ENCODE measurements at places on chromosomes 4 and X.
A peak's percentile ranks its signal among the peaks of the same experiment; 100 is the strongest.

- no peak for DNase-seq
Measured at GRCh38 chr4:20323991-20324390, 72.3 kb downstream of the SLIT2 start.

DNA sequence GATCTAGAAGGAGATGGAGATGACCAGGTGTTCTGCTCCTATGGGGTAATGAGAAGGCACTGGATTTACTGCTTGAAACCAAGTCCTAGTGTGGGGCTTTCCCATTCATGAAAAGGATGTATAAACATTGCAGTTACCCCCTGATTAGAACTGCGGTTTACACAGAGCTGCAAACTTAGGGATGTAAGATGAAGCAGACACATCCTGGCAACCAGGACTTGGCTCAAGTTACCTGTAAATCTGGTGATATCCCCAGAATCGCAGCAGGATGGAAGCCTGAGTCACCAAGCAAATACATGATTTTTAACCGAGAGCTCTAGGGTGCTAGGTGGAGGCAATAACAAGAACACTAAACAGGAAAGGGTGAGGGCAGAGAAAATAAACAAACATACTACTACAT is 178.6 kb upstream of the MAMLD1 start:
- no peak for DNase-seq

GRCh38 chrX:41322821-41323603 is 10.9 kb upstream of the DDX3X start:
- no peak for DNase-seq

GRCh38 chr4:53120778-53121177 is 245.1 kb downstream of the SCFD2 start:
- no peak for DNase-seq

GRCh38 chr4:152185786-152186550 is 349.9 kb downstream of the FBXW7 start:
- no peak for DNase-seq

DNA sequence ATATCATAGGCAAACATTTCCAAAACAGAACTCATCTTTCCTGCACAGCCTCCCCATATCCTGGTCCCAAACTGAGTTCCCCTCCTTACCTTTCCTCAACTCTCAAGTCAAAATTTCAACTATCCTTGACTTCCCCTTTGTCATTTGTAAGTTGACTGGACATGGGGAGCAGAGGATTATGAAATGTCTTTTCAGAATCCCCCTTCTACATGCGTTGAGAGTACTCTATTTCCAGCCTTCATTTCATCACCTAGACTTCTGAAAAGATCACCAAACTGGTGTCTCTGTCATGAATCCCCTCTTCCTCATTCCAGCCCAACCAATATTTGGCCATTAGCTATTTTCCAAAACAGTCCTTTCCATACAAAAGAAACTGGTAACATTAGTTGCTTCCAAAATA is 95.2 kb downstream of the SYNPO2 start:
- no peak for DNase-seq

GRCh38 chrX:15499976-15500375 is 631 bp upstream of the BMX start:
- DNase-seq, result no peak

DNA sequence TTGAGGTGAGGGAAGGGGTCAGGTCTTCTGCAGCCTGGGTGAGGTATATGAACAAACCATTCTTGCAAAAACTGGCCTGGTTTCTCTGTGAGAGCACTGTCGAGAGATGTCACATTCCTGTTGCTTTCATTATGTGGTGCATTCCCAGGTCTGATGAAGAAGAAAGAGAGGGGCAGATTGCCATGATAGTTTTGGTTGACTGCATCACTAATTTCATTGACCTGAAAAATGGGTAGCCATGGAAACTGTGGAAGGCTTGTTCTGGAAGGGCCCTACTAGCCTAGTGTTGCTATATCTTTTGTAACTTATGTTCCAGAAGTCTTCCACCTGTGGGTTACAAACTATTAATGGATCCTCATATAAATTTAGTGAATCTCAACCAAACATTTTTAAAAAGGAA is 32.9 kb upstream of the CYBB start:
- DNase-seq, result no peak

- no peak for DNase-seq
Measured at GRCh38 chr4:33063241-33063640, 2343.1 kb downstream of the PCDH7 start.

GRCh38 chrX:149825424-149825823 is 43.7 kb downstream of the MAGEA9 start:
- DNase-seq, result peak; percentile 1

GRCh38 chr4:160523231-160523630 is 1420.4 kb downstream of the RAPGEF2 start:
- DNase-seq, result no peak

Data from NCI-H345 (cell line).